Activated naive CD4-positive, alpha-beta T cell treated with anti-CD3 and anti-CD28 coated beads for 36 hours (primary cell): ENCODE measurements at places on chromosomes 7 and 10.

DNA sequence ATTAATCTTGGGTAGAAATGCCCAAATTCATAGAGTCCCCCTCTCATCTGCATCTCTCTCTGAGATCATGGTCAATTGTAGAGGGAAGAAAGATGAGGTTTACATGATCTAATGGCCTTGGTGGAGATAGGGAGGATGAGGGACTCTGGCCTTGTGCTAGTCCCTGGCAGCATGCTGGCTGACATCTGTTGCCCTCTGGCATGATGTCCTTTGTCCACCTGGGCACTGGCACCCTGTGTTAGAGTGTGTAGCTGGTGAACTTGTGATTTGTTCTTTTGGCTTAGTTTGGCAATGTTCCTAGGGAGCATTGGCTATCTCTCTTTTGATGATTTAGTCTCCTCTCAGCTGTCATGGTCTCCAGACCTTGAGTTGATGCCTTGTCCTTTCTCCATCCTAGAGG, 103.2 kb downstream of the DYNC1I1 start:
- no peak overlapping the region for H3K4me3 ChIP-seq
- H3K36me3 ChIP-seq = no peaks in the 10 kb centered on the region

- no peak for DNase-seq
- H3K4me1 ChIP-seq = peaks cover 2% of the 10 kb centered on the region
- H3K27ac ChIP-seq = no peak within 1 kb of the TSS
- H3K4me3 ChIP-seq = no peak within 1 kb of the TSS
- peaks cover 42% of the 10 kb centered on the region for H3K27me3 ChIP-seq
These were observed at the start of gene SORCS1 for GRCh38 chr10:107163881-107164861. Gene SORCS1, minus strand, starts transcription at chr10:107164706.

DNA sequence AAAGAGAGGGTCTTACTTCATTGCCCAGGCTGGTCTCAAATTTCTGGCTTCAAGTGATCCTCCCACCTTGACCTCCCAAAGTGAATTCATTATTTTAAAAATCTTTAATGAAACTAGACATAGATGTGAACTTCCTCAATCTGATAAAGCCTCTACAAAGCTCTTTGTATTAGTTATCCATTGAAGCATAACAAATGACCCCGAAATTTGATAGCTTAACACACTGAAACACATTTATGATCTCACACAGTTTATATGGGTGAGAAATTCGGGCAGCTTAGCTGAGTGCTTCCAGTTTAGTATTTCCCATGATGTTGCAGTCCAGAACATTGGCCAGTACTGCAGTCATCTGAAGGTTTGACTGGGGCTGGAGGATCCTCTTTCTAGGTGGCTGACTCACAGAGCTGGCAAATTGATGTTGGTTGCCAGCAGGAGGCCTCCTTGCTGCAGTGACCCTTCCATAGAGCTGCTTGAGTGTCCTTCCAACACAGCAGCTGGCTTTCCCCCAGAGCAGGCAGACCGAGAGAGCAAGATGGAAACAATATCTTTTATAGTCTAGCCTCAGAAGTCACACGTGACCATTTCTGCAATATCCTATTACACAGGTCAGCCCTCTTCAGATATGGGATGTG, 16.6 kb upstream of the WNT8B start:
- no peak overlapping the region for H3K27ac ChIP-seq
- DNase-seq = no peak
- H3K27me3 ChIP-seq = no peaks in the 10 kb centered on the region
- no peak overlapping the region for H3K4me3 ChIP-seq
- H3K4me1 ChIP-seq = no peaks in the 10 kb centered on the region

GRCh38 chr10:103712146-103712545, 143.2 kb downstream of the SH3PXD2A start:
- no peaks in the 10 kb centered on the region for H3K27me3 ChIP-seq
- H3K27ac ChIP-seq = no peak overlapping the region
- no peak overlapping the region for H3K4me3 ChIP-seq

GRCh38 chr7:114356133-114356532, 58.5 kb upstream of the FOXP2 start:
- no peaks in the 10 kb centered on the region for H3K4me1 ChIP-seq
- H3K4me3 ChIP-seq = no peak overlapping the region
- no peak overlapping the region for H3K27ac ChIP-seq
- no peaks in the 10 kb centered on the region for H3K36me3 ChIP-seq

DNA sequence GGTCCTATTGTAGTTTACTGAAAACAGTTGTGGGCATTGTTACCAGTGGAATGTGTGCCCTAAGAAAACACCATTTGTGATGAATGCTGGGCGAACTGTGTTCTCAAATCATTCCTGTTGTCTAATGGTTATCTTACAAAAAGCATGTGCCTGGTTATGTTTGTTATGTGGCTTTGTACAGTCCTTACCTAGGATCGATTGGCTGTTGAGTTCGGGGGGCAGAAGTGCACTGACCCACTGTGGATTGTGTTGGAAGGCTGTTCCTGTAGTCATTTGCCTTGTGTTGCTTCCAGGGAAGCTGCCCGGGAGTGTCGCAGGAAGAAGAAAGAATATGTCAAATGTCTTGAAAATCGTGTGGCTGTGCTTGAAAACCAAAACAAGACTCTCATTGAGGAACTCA, 84.3 kb downstream of the CREM start:
- no peaks in the 10 kb centered on the region for H3K27me3 ChIP-seq
- no peak overlapping the region for H3K27ac ChIP-seq
- H3K4me3 ChIP-seq = no peak overlapping the region
- DNase-seq = no peak
- peaks cover 11% of the 10 kb centered on the region for H3K4me1 ChIP-seq
- peaks cover 38% of the 10 kb centered on the region for H3K36me3 ChIP-seq
